Activated CD8-positive, alpha-beta memory T cell treated with anti-CD3 and anti-CD28 coated beads for 4 hours (primary cell): ENCODE measurements at places on chromosomes 2 and 18.
A peak's percentile ranks its signal among the peaks of the same experiment; 100 is the strongest.

- no peak for DNase-seq
These were observed 5.7 kb downstream of the GPATCH11 start for GRCh38 chr2:37090019-37090477.

DNA sequence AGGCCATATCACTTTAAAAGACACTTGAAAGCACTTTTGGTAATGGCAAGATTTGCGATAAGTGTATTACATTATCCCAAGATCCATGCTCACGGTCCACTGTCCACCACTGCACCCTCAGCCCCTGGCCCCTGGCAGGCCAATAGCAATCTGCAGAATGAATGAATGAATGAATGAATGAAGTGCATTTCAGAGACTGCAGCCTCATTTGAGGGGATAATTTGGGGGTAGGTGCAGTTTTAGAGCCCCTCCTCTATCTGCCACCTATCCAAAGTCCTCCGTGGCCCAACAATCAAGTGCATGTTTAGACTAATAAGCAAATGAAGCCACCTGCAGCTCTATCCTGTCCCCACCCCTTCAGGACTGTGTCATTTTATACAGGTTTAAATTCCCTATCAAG is 1.3 kb upstream of the RBM44 start:
- no peak for DNase-seq

DNA sequence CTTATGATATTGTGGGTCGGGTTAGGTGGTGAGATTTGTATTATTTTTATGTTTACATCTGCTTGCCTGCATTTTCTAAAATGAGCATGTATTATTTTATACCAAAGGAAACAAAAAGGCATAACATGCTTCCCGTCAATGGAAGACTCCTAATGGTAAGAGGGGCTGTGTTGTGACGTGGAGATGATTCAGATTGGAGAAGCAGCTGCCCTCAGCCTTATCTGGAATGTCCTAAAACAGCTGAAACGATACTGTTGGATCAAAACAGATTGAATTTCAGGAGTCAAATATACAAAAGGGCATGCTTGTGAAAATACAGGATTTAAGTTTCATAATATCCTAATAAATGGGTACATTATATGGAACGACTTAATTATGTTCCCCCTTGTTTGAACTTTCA is 19.0 kb downstream of the DGKD start:
- no peak for DNase-seq

GRCh38 chr18:54679318-54680149 is 88.5 kb downstream of the DYNAP start:
- DNase-seq: no peak

DNA sequence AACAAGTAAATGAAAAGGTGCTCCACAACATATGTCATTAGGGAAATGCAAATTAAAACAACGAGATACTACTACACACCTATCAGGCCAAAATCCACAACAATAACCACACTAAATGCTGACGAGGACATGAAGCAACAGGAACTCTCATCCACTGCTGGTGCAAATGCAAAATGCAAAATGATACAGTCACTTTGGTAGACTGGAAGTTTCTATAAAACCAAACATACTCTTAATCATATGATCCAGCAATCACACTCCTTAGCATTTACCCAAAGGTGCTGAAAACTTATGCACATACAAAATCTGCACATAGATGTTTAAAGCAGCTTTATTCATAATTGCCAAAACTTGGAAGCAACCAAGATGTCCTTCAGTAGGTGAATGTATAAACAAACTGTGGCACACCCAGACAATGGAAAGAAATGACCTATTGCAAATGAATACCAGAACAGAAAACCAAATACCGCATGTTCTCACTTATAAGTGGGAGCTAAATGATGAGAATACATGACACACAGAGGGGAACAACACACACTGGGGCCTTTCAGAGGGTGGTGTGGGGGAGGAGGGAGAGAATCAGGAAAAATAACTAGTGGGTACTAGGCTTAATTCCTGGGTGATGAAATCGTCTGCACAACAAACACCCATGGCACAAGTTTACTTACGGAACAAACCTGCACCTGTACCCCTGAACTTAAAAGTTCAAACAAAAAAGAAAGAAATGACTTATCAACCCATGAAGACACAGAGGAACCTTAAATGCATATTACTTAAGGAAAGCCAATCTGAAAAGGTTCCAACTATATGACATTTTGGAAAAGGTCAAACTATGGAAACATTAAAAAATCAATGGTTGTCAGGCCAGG is 80.4 kb downstream of the ASXL2 start:
- DNase-seq: no peak

DNA sequence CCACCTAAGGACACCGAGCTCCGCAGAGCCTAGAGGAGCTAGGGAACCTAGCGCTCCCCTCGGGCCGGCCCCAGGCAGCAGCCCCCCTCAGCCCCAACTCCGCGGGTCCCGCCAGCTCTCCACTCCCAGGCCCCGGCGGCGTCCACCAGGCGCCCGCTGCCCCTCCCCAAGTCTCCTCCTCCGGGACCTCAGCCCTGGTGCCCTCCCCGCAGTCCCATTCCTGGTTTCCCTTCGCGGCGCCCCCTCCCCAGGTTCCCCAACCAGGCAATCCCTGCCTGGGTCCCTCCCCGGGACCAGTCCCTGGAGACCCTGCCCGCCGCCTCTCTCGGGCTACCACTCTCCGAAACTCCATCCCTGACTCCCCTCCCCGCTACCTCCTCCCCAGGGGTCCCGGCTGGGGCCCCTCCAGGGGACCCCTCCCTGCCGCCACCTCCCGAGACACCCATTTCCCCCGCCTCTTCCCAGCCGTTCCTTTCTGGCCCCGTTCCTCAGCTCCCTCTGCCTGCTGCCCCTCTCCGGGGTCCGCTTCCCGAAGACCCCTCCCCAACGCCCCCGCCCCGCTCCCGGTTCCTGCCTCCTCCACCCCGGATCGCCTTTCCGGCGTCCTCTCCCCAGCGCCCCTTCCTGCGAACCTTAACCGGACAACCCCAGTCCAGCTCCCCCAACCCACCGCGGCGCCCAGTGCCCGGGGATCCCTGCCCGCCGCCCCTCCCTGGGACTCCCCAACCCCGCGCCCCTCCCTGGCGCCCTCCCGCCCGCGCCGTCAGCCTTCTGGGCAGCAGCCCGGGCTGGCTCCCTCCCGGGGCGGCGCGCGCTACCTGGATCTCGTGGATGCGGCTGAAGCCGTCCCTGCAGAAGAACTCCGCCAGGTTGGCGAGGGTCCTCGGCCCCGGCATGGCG is 678 bp downstream of the CYP27C1 start:
- DNase-seq: no peak

GRCh38 chr18:28594034-28594433 is 417.1 kb upstream of the CDH2 start:
- DNase-seq: no peak

DNA sequence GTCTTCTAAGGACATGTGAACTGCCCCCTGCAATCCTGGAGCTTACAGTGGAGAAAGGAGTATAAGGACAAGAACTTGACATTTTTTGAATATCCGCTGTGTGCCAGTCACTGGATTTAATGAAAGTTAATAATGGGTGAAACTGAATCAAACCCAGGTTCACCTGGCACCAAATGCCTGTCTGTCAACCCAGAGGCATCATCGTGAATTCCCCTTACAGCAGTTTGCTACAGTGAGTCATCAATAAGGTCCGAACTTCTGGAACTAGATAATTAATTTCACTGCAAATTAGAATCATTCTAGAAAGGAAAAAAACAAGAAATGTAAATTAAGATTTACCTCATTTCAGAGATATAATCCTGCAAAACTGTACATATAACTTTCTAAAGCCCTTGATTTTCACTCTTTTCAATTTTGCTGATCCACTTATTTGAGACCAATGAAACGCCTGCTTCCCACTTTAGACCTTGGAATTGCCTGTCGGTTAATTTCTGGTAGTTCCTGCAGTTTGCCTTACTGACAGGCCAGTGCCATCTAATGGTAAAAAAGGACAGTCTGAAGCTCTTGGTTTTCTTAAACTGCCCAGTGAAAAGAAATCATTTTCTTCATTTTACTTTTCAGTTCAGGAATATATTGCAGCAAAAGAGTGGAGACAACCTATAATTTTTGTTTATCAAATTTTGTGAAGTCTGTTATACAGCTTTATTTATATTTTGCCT is 8.2 kb downstream of the DSG2 start:
- DNase-seq: no peak

DNA sequence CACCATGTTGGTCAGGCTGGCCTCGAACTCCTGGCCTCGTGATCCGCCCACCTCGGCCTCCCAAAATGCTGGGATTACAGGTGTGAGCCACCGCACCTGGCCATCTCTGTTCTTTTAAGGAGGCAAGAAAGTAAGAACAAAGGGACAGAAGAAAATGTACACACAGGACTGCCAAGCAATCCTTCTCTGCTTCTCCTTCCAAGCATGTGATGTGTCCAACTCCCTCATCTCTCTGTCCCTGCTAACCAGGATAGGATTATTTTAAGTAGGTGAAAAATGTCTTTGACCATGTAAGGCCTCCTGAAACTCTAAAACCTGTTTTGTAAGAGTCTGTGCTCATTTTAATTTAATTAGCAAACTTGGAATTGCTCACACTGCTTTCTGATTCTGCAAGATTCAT is 89.3 kb upstream of the ATL2 start:
- DNase-seq: no peak

DNA sequence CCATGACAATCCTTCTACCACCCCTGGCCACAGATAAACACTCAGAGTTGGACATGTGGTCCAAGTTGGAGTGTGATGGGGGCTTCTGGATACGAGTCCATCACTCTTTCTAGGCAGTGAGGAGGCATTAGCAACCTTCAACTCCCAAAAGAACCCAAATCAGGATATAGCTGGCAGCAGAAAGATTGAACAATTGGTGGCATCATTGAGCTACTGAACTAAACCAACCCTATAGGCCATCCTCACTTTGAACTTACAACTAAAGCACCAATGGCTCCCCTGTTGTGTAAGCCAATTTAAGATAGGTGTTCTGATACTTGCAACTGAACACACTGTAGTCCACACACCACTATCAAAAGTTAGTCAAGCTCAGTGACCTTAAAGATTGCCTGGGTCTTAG is 24.0 kb upstream of the MARCO start:
- no peak for DNase-seq

DNA sequence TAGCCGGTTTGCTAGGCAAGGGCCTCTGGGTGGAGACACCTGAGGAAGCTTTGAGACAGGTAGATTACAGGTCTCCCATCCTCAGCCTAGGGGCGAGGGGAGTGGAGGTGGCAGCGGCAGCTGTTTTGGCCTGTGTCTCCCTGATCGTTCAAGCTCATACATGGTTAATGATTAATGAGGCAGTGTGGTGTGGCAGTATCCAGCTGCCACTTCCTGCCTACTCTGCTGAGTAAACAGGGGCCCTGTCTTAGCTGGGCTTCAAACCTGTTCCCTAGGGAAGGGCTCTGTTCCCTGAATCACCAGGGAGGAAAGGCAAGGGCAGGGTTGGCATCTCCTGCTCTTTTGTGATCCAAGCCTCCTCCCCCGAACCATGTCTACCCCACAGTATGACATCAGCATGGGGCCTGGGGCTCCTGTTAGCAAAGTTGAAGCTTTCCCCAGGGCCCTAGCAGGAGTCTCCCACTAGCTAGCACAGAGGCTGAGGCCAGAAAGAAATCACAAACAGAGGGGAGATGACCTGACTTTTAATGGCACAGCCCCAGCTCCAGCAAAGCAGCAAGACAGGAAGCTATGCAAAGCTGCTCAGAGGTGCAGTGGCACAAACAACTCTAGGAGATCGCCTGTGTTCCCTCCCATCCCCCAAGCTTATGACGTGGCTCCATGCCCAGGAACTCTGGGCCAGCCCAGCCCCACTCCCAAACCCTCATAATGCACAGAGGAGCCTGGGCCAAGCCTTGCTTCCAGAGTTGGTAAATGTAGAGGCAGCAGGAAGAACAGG is 3.7 kb upstream of the TUBA4B start:
- no peak for DNase-seq

GRCh38 chr18:75226286-75226955 is 15.8 kb downstream of the TSHZ1 start:
- no peak for DNase-seq

- DNase-seq: no peak
These were observed 30.3 kb downstream of the KIDINS220 start for GRCh38 chr2:8806885-8807704.

DNA sequence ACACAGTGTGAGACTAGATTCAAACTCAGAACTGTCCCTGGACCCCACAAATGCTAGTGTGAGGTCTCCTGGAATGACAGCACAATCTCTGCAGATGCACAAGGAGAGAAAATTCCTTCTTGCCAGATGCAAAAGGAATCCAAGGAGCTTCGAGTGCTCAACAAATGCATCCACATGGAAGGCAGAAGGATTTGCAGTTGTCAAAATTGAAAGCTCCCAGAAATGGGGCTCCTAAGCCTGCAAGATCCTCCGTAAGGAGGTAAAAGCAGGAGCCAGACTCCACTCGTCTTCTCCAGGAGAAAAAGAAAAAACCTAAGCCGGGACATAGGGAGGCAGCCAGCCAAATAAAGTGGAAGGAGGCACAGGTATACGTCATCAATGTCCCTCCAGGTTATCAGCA is 355.0 kb upstream of the KLHL29 start:
- no peak for DNase-seq

- peak; percentile 39 for DNase-seq
These were observed 43.0 kb upstream of the SLC1A4 start for GRCh38 chr2:64945973-64946768.

- DNase-seq: no peak
These were observed 422.1 kb downstream of the PARD3B start for GRCh38 chr2:204967199-204967960.

DNA sequence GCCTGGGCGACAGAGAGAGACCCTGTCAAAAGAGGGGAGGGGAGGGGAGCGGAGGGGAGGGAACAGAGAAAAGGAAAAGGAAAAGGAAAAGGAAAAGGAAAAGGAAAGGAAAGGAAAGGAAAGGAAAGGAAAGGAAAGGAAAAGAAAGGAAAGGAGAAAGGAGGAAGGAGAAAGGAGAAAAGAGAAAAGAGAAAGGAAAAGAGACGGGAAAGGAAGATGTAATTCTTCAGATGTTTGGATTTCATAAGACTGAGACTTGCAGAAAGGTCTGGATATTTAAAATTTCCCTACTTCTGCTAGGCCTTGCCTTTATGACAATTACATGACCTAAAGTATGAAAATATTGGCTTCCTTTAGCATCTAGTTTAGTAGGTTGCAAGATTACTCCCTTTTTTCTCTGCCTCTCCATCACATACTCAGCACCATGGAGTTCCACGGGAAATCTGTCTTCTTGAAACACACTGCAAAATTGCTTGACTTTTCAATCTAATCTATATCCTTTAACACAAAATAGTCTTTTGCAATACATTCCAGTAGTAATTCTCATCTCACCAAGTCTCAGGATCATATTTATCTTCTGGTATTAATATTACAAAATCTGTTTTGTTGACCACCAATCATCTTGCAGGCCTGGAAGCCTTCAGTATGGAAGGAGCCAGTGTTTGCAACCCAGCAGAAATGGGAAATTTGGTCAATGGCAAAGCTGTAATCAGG is 383.5 kb downstream of the ZEB2 start:
- no peak for DNase-seq

DNA sequence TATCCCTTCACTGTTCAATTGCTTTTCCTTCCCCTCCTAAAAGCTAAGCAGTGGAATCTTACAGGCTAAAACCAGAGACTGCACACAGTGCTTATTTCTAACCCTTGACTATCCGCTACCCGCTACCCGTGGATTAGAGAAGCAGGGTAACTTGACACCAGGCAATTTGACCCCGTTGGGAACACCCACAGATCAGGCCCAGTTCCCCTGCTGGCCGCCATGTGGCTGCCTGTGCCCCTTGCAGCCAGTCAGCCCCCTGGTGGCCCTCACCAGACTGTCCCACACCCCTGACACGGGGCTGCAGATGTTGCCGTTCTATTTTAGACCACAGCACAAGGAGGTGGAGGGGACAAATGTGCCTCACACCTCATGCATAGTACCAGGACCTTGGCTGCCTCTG is 74.8 kb downstream of the TXNL1 start:
- no peak for DNase-seq

- no peak for DNase-seq
These were observed 115.1 kb downstream of the KCNJ3 start for GRCh38 chr2:154813636-154814035.
